Activated gamma-delta T cell treated with Interleukin-2 at 50 U/mL for 16 hours (primary cell): ENCODE measurements at places on chromosomes 12 and 14.

DNA sequence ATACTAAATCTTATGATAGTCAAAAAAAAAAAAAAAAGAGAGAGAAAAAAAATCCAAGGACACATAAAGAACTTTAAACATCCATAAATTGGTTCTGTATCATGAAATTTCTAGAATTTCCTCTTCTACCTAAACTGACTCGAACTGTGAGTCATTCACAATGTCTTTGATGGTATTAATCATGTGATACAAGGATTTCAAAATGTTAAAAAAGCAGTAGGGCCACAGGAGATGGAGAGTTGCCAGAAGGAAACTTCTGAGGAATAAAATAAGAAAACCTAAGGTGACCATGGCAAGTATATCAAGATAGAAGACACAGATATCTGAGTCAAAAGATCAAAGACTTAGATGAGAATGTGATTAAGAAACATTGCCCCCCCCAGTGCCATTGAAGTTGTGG lies 1320.9 kb upstream of the FLRT2 start:
- DNase-seq = no peak

- DNase-seq = no peak
Measured at GRCh38 chr12:39443929-39444209, 949 bp upstream of the KIF21A start.

GRCh38 chr14:102197317-102197853 lies 57.7 kb downstream of the WDR20 start:
- no peak for DNase-seq

GRCh38 chr12:81683881-81684280 lies 75.3 kb downstream of the PPFIA2 start:
- no peak for DNase-seq

DNA sequence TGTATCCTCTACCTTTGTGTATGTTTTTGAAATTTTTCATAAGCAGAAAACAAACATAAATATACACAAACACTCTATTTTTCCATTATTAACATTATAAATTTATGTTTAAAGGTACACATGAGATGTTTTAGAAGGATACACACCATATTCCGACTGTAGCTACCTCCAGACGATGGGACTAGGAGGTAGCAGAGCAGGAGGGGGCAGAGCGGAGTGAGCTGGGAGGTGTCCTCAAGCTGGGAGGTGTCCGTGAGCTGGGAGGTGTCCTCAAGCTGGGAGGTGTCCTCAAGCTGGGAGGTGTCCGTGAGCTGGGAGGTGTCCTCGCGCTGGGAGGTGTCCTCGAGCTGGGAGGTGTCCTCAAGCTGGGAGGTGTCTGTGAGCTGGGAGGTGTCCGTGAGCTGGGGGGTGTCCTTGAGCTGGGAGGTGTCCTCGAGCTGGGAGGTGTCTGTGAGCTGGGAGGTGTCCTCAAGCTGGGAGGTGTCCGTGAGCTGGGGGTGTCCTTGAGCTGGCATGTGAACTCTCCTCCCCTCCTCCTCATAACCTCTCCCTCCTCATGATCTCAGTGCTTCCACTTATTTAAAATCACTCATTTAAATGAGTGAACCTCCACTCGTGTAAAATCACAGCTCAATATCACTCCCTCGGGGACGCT lies 346.9 kb upstream of the SFSWAP start:
- no peak for DNase-seq

GRCh38 chr14:91681118-91681517 lies 50.8 kb downstream of the CATSPERB start:
- DNase-seq = no peak

DNA sequence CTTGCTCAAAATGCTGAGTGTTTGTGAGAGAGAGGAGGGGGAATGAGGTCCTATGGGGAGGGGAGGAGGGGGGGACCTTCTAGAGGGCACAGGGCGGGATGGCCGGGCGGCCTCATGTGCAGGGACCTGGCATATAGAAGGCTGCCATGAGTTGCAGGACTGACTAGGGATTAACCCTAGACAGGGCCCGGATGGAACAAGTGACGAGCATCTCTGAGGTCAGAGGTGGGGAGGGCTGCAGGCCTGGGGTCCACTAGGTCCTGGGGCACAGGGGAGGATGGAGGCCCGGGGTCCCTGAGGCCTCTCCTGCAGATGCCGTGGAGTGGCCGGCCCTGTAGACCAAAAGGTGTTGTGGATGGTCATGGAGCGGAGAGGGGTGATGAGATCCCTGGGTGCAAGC lies 104.0 kb upstream of the EIF5 start:
- no peak for DNase-seq

GRCh38 chr12:132178316-132178715 lies 34.1 kb downstream of the NOC4L start:
- no peak for DNase-seq

- DNase-seq = no peak
Measured at GRCh38 chr14:96999654-97000155, 202.5 kb downstream of the VRK1 start.

DNA sequence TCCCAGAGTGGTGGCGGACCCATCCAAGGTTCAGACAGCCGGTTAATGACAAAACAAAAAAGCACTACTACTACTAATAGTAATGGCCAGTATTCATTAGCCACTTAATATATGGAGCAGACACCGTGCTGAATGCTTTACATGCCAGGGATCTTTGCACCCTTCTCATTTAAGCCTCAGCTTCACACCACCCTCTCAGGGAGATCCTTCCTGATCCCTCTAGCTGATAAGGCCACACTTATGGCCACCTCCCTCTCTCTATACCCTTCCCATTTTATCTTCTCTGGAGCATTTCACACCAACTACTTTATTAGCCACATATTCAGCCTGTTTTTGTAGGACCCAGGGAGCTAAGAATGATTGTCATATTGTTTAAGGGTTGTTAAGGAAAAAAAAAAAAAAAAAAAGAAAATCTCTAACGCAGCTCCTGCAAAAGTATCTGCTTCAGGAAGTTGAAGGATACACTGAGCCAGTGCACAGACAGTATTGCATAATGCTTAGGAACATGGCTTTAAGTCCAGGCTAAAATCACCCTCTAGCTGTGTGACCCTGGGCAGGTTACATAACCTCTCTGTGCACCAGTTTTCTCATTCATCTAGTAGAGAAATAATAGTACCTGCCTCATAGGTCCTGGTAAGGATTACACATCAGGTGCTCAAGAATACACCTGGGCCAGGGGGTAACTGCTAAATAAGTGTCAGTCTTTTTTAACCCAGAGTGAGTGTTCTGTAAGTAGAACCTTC lies 29.4 kb downstream of the NUAK1 start:
- no peak for DNase-seq

- no peak for DNase-seq
Measured at GRCh38 chr14:96303981-96304380, 48.0 kb downstream of the BDKRB1 start.

DNA sequence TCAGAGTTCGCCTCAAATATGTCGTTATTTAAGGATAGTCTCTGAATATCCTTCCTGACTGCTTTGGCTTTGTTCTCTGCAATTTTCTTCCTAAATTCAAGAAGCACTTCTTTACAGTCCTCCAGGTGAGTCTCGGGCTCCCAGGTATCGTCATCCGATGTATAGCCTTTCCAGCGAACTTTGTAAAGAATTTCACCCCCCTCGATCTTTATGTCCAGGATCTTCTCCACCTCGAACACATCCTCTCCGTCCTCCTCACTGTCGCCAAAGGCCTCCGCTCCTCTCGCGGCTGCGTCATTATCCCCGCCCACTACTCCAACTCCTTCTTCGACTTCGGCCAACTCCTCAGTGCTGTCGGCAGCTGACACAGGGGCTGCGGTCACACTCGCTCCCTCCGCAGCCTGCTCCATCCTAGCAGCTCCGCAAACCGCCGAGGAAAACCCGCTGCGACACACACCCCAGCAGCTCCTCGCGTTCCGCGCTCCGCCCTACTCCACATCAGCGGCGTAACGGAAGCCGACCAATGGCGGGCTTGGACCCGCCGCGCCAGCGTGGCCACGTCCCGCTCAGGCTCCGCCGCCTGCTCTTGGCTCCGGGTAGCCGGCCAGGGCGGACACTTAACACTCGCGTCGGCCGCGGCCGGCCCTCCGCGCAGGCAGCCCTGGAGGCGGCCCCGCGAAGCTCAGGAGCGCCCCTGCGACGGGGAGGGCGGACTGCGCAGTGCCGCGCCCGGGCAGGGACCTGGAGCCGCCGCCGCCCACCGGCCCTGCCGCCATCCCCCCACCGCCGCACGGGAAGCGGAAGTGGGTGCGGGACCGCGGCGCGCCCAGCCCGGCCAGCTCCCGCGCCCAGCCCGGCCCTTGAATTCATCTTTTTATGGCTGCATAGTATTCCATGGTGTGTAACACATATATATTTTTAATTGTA lies 4.1 kb downstream of the CD163L1 start:
- DNase-seq = peak; percentile 21

DNA sequence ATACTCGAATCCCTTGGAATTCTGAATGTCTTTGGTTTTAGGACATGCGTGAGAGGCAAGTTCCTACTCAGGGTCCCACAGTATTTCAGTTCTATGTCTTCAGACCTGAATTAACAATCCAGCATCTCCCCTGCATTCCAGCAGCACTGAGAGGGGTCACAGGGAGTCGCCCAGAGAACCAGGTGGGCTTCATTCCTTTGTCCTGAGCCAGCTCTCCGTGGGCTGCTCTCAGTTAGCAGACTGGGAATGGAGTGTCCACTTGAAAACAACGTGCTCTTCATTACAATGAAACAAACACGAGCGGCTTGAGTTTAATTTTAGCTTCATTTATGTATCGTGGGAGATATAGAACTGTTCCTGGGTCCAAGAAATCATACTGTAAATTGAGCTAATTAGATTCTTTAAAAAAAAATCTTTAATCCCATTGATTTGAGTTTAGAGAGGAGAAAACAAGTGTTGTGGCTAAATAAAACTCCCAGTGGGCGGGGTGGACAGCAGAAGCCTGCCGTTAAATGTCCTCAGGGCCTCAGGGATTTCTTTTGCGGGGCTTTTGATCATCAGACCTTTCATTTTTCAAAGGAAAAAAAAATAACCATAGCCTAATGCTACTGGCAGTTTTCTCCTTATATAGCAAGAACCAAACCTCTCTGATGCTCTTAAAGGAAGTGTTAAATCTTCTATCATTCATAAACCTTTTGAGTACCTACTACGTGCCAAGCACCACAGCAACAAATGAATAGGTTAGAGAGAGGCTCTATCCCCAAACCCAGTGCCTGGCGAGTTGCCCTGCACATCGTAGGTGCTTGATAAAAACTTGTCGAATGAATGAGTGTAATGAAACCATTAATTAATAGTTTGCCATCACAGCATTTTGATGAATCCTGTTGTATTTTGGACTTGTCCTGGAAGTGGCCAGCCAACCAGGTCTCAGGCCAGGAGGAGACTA lies 140.4 kb downstream of the CHST11 start:
- no peak for DNase-seq

DNA sequence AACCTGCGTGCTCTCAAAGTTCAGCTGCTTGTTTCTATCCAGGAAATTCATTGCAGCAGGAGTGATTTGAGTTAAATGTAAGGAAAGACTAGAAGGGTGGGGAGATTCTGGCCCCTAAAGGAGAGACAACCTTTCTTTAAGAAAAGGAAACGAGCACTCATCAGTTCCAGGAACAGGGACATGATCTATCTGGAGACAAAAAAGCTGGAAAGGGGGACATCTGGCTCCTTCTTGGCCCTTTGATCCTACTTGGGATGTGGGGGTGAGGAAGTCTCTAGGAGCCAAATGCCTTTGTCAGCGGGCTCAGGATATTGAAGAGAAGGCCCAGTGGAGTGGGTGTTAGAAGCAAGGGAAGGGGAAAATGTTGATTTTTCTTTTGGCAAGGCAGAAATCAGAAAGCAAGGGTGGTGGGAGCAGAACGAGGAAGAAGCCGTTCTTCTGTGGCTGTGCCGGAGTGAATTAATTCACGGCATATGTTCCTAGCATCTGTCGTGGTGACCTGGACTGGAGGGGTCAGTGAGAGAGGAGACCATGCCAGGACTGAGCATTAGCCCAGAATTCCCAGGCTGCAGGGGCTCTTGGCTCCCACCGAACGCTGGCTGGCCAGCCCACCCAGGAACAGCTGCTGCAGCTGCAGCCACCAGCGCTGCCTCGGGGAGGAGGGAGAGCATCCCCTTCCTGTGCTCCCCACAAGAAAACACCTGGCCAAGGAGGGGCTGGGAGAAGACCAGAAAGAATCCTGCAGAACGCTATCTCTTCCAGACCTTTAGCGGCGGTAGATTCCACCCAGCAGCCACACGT lies 62.8 kb upstream of the GPATCH2L start:
- no peak for DNase-seq

DNA sequence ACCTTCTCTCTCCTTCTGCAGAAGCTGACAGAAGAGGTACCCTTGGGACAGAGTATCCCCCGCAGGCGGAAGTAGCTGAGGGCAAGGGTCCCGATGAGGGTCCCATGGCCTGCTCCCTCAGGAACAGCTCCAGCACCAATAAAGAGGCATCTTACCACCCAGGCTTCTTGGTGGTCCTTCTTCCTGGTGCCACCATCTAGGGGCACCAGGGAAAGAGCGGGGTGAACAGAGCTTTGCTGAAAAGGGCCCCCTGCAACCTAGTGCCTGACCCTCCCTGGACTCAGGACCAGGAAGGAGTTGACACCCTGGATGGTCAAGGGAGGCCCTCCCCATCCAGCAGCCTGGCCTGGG lies 591 bp upstream of the IRF9 start:
- no peak for DNase-seq
